Left forelimb (tissue), 1 donor: ENCODE measurements at places on chromosomes 16 and 17.

- no peak for DNase-seq
These were observed 6.4 kb downstream of the NHERF1 start for GRCh38 chr17:74754832-74755231.

GRCh38 chr16:2471653-2472487, 773 bp downstream of the NTN3 start:
- DNase-seq, result no peak

GRCh38 chr16:2150418-2151187, 2.2 kb downstream of the RAB26 start:
- no peak for DNase-seq

DNA sequence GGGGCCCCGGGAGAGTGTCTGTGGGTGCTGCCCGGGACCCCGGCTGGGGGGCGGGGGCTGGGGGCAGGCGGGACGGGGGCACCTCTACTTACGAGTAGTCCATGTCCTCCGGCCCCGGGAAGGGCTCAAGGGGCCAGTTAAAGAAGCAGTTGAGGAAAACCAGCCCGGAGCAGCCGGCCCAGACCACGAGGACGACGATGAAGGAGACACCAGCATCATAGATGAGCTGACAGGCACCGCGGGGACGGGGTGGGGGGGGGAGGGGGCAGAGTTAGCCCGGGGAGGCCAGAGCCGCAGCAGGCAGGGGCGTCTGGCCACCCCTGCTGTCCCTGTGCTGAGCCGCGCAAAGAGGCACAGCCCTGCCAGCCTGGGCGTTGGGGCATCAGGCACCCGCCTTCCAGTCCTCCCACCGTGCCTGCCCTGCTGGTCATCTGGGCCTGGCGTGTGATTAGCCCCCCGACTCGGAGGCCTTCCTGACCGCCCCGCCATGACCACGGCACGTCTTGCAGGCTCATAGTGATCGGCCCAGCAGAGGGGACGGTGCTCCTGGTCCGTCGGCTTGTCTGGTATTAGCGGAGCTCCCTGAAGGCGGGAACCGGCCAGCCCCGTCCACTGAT, 29.0 kb upstream of the PITPNA start:
- no peak for DNase-seq

GRCh38 chr16:12735805-12736204, 67.9 kb downstream of the CPPED1 start:
- no peak for DNase-seq

GRCh38 chr16:23694644-23695373, 16.1 kb downstream of the PLK1 start:
- no peak for DNase-seq

- no peak for DNase-seq
These were observed 548 bp upstream of the KRTAP4-11 start for GRCh38 chr17:41118721-41119120.

GRCh38 chr16:69243479-69243878, 56.5 kb downstream of the SNTB2 start:
- DNase-seq, result no peak

DNA sequence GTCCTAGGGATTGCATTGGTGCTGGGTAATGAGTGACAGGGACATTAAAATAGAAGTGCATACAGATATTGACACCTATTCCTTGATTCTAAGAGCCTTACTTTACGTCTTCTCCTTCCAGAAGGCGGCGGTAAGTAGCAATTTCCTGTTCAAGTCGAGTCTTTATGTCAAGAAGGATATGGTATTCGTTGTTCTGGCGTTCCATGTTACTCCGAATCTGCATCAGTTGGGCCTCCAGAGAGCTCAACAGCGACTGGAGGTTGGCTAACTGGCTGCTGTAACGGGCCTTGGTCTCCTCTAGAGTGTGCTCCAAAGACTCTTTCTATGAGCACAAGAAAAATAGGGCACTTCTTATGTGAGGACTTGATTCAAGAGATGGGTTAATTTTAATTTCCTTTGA, 7.0 kb downstream of the KRT20 start:
- DNase-seq, result no peak

DNA sequence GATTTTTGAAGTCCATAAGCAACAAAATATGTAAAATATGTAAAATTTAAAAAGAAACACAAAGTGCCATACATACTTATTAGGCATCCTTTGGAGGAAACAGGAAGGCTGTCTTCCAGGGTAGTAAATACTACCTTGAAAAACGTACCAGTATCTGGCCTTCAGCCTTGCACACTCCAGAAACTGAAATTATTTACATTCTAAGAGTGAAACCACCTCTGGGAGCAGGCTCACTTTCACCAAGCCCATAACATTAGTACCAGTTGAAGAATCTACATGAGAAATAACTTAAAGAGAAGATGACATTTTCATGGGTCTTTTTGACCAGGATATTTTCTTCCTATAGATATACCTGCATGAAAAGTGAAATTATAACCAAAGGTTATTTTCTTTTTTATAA, 6.4 kb downstream of the KRTAP9-1 start:
- no peak for DNase-seq

DNA sequence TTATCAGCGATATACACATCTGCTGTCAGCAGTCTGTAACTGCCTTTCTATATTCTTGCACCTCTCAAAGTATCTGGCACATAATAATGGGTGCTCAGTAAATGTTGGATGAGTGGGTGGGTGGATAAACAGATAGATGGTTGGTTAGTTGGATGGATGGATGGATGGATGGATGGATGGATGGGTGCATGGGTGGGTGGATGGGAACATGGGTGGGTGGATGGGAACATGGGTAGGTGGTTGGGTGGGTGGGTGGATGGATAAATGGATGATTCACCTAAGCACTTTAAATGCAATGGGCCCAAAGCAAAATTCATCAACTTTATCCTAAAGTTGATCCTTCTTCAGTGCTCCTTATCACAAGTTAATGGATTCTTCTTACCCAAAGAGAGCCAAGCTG, 48.6 kb downstream of the HELZ start:
- DNase-seq, result no peak

DNA sequence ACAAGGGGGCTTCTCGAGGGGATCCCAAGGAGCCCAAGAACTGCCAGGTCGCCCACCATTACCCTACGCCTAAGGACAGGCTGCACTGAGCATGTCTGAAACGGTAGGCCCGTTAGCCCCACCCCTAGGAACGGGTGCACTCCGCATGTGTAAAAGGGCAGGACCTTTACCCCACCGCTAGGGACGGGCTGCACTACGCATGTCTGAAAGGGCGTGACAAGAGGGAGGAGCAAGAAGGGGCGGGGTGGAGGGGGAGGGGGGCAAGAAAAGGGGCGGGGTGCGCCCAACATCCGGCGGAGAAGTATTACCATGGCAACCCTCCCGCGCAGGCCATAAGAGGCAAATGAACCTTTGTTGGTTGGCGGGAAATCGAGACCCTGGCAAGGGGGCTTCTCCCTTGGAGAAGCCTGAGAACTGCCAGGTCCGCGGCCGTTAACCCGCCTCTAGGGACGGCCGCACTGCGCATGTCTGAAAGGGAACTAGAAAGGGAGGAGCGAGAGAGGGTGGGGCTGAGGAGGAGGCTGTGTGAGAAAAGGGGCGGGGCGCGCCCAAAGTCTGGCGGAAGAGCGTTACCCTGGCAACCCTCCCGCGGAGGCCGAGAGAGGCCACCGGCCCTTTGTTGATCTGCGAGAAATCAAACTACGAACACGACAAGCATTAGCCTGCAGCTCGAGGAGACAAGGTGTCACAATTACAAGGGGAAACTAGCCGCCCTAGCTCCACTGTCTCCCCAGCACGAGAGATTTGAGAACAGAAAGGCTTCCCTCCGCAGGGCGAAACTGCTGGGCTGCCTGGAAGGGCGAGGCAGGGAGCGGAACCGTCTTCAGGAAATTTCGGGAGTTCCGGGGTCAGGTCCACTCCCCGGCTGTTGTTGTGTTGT, 2046.8 kb downstream of the TP53TG3F start:
- DNase-seq, result no peak

GRCh38 chr16:88719267-88719932, 13.1 kb downstream of the CTU2 start:
- DNase-seq, result no peak

- no peak for DNase-seq
These were observed 11.5 kb upstream of the MMD start for GRCh38 chr17:55433029-55433628.

DNA sequence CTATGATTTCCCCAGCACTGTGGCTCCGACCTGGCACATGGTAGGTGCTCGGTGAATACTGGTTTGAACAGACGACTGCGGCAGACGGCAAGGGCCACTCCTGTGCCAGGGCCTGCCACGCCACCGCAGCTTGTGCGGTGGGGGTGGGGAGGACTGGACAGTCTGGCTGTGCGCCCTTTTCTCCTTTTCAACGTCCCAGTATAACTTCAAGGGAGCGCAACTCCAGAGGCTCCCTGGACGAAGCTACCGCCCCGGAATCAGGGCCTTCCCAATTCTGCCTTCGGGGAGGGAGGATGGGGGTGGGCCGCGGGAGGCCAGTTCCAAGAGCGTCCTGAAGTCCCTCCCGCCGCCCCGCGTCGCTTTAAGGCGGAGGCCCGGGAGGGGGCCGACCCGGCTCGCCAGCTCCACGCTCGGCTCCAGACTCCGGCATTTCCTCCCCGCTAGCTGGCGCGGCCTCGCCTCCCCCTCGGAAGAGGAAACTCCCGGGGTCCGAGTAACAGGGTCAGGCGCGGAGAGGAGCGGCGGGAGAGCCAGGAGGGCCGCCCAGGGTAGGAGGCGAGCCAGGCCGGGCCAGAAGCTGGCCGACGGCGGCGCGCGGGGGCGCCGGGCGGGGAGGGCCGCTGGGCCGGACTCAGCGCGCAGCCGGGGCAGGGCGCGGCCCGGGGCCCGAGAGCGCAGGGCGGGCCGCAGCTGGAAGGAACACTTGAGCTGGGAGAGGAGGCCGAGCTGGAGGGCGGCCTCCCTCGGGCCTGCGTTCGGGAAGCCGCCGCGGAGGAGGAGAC, at the start of gene ITPRIPL2:
Gene ITPRIPL2, plus strand, starts transcription at position 388 of the 782 bp plus-strand sequence. CDS start 498 bp downstream, outside the sequence.
- DNase-seq, result peak; percentile 93

GRCh38 chr17:8935191-8935590, 30.3 kb downstream of the PIK3R5 start:
- DNase-seq, result no peak

GRCh38 chr16:79843145-79843544, 242.6 kb upstream of the MAF start:
- no peak for DNase-seq

DNA sequence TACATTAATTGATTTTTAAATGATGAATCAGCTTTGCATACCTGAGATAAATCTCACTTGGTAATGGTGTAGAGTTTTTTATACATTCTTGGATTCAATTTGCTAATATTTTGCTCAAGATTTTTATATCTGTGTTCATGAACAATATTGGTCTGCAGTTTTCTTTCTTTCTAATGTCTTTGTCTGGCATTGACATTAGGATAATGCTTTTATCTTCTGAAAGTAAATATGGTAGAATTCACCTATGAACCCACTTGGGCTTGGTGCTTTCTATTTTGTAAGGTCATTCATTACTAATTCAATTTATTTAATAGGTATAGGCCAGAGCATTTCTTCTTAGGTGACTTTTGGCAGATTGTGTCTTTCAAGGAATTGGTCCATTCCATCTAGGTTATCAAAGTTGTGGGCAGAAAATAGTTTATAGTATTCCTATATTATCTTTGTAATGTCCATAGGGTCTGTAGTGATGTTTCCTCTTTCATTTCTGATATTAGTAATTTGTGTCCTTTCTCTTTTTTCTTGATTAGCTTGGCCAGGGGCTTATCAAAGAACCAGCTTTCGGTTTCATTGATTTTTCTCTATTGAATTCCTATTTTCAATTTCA, 45.6 kb downstream of the NACA2 start:
- no peak for DNase-seq

- no peak for DNase-seq
These were observed 8.7 kb upstream of the ANKS4B start for GRCh38 chr16:21224800-21225199.

GRCh38 chr17:72150632-72151460, 30.0 kb downstream of the SOX9 start:
- DNase-seq, result no peak

DNA sequence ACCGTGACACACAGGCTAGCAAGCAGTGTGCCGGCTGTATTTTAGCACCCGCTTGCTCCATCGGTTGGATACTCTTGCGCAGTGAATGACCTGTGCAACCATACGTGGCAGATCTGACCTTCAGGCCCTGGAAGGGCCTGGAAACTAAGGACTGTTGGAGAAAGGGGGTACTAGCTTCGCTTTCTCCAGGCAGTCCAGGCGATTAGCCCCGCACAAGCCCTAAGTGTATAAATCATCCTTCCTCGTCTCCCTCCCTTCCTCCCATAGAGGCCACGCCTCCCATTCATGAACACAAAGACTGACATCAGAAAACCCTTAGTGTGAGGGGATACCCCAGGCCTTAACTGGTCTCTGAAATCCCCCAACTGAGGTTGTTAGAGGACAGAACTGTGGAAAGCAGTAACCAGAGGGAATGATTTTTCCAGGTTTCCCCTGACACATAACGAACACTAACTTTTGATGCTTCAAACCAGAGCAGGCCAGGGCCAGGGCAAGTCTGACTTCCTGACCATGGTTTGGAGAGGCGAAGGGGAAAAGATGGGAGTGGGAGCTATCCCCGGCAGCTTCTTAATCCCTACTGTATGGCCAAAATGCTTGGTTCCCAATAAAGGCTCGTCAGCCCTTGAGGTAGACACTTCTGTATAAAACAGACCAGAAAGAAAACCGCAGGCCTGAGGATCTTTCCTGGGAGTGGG, 1.4 kb upstream of the DYNLL2 start:
- no peak for DNase-seq

- peak; percentile 34 for DNase-seq
These were observed 4.4 kb upstream of the MFAP4 start for GRCh38 chr17:19391432-19391831.
